MCF 10A (cell line): ENCODE measurements at places on chromosomes 11 and 22.
A peak's percentile ranks its signal among the peaks of the same experiment; 100 is the strongest.

GRCh38 chr11:34480314-34480713 lies 33.3 kb downstream of the ELF5 start:
- DNase-seq = peak; percentile 65

DNA sequence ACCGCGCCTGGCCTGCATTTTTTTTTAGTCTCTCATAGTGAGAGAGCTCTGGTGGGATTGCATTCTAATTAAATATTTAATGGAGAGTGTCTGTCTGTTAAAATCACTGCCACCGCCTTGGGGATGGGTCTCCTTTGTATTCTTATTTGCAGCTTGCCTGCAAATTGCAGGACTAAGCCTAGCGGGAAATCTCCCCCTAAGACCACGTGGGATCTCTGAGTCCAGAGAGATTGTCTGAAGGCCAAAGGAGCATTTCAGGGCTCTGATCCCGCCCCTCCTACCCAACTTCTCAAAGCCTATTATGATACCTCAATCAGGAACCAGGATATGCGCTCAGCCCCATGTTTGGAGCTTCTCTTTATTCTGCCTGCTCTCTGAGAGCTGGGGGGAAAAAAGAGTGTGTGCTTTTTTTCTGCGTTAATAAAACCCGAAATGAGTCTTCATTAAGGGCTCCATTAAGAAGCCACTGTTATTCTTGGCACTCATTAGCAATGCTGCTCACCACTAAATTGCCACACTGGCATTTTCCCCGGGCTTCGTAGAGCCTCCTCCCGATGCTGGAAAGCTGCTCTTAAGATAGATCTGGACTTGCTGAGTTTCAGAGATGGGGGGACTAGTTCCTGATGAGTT lies 92.9 kb upstream of the THY1 start:
- DNase-seq = no peak

- no peak for DNase-seq
These were observed 492.9 kb downstream of the SOX6 start for GRCh38 chr11:15863411-15863810.

- no peak for DNase-seq
These were observed 4.1 kb upstream of the CHRM1 start for GRCh38 chr11:62925308-62925707.

DNA sequence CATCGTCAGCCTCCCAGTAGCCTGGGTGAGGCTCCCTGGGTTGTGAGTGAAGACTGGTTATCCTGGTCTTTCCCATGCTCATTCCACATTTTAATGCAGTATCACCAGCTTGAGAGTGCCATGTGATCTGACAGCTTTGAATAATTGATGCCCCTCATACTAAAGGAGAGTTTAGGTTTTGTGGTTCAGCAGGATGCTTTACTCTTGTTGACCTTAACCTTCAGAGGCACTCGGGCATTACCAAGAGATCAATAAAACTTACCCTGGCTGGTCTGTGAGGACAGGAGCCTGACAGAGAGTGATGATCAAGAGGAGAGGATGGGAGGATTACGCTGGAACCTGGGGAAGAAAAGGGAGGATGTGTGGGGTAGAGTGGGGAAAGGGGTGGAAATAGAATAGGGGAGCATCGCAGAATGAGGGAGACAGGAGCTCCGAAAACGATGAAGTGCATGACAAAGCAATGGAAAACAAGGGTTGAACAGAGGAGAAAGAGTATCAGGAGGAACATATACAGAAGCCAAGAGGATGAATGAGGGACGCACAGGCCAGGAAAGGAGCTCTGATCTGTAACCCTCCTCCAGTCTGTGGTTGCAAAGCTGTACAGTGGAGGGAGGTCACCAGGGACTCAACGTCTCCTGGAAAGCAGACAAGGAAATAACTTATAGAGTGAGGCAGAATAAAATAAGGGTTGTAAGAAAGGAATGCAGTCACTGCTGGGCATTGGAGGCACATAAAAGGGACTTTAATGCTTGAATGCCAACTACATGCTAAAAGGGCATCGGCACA lies 594.5 kb downstream of the NTM start:
- DNase-seq = no peak

DNA sequence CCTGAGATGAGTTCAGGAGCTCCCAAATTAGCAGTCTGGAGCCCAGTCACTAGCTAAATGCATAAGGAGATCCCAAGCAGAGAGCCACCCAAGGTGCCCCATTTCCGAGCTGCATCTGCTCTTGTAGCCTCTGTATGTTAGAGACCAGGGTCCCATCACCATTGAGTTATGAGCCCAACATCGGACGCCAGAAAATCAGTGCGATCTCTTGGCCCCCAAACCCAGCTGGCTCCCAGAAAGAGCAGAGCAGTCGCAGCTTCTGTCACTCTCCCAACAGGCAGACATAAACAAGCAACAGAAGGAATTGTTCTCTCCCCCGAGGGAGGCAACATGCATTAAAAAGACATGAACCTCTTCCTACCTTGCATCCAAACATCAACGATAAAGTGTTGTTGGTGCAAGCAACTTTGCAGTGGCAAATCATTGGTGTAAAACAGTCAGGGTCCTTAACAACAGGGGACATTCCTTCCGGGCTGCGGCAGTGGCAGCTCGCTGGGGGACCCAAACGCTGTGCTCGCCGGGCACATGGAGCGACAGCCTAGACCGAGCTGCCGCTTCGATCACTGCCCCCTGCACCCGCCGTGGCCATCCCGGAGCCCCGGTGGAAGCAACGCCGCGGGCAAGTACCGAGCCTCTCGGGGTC lies 907.1 kb downstream of the DLG2 start:
- no peak for DNase-seq

DNA sequence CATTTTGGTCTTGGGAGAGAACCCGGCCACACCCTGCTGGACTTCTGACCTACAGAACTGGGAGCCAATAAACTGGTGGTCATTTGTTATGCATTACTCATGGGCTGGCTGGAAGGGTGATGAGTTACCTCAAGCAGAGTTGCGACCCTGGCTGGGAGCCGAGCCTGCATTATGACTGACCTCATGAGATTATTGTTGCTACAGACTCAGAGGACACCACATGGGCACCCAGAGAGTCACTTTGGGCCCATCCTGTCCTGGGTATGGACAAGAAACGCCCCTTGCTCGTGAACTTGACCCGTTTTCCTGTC lies 531.7 kb downstream of the TBC1D22A start:
- DNase-seq = peak; percentile 69

DNA sequence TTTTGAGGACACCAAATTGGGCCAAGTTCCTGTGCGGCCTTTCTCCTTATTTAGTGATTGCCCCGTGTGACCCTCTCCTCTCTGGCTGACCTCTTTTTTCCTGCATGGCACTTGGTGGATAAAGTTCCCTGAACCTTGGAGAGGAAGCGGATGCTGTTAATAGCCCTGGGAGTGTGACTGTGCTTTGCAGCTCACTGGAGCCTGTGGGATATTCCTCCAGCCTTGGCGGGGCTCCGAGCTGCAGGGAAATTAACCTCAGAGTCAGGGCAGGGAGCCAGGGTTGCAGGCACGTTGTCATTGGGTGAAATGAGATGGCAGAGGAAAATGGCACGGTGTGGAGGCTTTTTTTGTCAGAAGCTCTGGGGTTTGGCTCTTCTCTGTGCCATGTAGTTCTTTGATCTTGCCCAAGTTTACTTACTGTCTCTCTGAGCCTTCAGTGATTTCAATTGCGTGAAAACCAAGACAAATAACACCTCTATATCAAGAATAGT lies 965 bp downstream of the OR9Q1 start:
- peak; percentile 84 for DNase-seq

DNA sequence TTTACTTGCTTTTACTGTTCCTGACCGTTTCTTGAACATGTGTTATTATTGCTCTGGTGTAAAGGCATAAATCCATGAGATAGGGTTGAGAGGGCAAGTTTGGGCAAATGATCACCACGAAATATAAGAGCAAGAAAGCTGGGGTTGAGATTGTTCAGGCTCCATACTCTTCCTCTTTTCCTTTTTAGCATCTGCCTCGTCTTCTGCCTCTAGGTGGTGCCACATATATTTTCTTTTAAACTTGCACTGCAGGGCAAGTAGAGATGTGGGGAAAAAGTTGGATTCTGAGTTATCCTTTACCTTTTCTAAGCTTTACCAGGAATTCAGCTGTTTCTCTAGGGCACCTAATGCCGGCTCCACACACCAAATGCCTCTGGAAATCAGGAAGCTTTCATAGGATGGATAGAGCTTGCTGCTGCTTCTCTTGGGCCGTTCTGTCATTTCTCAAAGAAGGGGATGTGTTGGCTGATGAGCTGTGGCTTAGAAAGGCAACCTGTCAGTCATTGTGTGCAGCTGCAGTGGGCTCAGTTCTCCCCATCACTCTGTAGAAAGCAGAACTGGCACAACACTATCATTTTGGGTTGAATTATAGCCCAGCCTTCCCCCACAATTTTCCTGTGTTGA lies 98.2 kb downstream of the LDLRAD3 start:
- DNase-seq = peak; percentile 27

GRCh38 chr11:77072851-77073327 lies 6.1 kb downstream of the CAPN5 start:
- DNase-seq = no peak

DNA sequence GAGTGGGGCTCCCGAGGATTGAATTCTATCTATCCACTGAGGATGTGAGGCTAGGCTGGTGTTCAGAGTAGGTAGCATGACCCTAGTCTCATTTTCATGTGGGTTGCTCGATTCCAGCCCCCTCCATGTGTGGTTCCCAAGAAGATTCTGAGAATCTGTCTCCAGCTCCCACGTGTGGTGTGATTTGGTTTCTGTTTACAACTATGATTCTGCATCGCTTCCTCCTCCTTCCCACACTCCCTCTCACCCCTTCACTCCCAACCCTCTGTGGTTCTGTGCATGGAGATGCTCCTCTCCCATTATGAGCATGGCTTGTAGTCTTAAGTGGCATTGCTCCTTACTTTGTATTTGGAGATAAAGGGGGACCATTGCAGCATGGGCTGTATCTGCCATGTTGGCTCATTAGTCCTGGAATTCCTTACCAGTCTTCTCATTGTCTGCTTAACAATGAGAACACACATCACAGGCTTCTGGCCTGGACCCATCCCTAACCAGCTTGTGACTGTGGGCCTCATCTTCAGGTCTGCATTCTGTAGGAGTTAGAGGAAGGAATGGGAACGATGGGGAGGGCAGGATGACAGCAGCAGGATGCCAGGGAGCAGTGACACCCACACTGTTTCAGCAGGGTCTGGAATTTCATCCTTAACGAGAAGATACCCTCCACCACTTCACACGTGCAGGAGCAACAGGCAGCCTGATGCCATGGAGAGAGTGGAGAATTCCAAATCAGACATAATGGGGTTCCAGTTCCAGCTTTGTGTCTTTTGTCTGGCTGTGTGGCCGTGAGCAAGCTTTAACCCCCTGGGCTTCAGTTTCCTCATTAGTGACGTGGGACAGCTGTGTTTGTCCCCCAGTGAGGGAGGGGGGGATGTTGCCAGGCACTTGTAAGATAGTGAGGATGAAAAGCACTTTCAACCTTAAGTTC lies 86.0 kb downstream of the CCDC81 start:
- no peak for DNase-seq

DNA sequence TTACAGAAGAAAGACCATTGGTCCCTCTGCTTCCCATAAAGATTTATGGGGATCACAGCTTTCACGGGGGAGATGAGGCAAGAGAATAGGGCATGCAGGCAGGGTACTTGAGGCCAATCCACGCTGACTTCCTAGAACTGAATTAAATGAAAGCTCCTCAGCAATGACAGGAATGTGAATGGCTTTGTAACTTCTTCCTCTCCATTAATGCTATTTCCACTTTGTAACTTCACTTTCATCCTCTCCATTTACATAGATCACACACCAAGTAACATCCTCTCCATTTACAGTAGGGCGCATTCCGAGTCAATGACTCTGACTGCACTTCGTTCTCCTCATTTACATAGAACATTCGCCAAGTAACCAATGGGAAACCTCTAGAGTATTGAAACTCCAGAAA lies 89.8 kb downstream of the PIWIL4 start:
- no peak for DNase-seq

DNA sequence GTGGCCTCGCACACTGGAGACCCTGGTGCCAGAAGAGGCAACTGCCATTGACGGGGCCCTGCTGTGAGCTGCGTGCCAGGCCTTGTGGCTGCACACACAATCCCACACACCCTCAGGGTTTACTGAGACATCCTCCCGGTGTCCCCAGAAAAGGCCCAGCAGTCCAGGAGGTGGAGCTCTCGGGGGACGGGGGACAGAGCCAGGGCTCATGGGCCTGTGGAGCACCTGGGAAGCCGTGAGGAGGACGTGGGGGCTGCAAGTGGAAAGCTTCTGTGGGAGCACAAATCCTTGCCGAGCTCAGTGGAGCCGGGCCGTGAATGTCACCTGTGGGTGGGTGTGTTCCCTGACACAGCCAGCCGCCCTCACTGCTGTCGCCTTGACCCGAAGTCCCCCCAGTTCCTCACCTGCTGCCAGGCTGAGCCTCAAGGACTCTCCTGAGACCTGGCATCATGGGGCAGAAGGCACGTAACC lies 609.7 kb downstream of the TBC1D22A start:
- DNase-seq = no peak

DNA sequence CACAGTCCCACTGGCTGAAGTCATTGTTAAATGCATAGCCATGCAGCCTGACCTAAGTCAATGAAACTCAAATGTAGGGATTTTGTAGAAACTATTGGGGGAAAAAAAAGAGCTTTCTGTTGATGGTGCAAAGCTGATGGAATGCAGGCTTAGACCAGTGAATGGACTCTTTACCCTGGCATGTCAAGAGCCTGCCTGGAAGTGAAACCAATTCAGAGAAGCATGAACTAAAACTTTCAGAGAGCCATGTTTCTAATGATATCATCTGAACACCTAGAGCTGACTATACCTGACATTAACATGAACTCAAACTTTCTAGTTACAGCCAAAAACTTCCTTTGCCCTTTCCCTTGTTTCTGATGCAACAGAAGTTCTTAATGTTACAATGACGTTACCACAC lies 89.0 kb downstream of the APIP start:
- DNase-seq = no peak

DNA sequence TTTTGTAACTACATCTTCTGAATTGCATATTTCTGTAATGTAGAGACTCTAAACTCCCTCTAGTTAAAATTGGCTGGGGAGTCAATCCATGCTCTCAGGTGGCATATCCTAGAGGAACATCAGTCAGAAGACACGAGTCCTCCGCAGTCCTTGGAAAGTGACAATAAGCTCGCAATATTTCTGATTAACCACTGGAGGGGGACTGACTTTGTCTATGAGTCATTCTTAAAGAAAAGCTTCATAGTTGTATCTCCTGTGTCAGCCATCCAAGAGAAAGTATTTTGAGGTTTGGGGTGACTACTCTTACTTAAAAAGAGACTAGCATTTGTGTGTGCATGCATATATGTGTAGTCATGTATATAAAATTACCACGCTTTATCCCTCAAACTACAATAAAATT lies 60.2 kb downstream of the SLN start:
- no peak for DNase-seq

- DNase-seq = peak; percentile 73
These were observed 8.6 kb downstream of the MRPL11 start for GRCh38 chr11:66429983-66430602.

DNA sequence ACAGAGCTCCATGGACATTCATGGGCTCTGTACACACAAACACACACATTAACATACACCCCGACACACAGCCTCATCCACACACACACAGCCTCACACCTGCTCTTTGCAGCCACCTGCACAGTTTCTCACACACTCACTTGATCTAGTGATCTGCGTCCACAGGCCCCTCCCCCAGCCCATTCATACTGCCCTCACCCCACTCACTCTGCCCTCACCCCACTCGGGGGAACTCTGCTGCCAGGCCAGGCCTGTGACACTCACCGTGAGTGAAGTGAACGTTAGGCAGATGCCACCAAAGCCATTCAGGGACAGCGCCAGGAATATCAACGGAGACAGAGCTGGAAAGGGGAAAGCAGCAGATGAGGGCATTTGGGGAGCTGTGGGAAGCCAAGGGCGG lies 15.0 kb downstream of the SLC43A1 start:
- no peak for DNase-seq
